NCI-H187 treated with DMSO at 0.1 percent for 48 hours (cell line): ENCODE measurements at places on chromosomes 2 and 18.

GRCh38 chr18:79011300-79011870, 31.8 kb downstream of the SALL3 start:
- DNase-seq, result no peak

GRCh38 chr2:111226876-111227700, 106.4 kb downstream of the BCL2L11 start:
- DNase-seq, result no peak

- no peak for DNase-seq
Observed at GRCh38 chr18:28039078-28039477, 137.9 kb downstream of the CDH2 start.

DNA sequence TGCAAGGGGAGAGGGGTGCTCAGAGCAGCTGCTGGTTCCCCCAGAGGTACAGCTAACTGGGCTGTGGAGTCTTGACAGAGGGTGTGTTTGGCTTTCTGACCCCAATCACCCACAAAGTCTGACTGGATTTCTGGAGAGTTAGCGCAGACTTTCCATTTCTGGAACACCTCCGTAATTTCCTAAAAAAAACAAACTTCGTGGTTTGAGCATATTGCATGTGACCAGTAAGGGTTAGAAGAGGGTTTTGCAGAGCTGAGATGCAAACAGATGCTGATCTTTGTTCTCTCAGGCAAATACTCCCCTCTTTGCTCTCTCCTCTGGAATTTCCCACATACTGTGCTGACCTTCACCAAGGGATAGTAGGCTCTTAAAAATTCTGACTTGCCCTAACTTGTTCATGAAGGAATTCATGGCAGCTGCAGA, 44.5 kb upstream of the TMEM247 start:
- DNase-seq, result no peak

GRCh38 chr2:234395891-234396420, 100.9 kb downstream of the ARL4C start:
- peak; percentile 54 for DNase-seq
